Myocyte (in vitro differentiated cells): ENCODE measurements at places on chromosomes 6 and 20.

DNA sequence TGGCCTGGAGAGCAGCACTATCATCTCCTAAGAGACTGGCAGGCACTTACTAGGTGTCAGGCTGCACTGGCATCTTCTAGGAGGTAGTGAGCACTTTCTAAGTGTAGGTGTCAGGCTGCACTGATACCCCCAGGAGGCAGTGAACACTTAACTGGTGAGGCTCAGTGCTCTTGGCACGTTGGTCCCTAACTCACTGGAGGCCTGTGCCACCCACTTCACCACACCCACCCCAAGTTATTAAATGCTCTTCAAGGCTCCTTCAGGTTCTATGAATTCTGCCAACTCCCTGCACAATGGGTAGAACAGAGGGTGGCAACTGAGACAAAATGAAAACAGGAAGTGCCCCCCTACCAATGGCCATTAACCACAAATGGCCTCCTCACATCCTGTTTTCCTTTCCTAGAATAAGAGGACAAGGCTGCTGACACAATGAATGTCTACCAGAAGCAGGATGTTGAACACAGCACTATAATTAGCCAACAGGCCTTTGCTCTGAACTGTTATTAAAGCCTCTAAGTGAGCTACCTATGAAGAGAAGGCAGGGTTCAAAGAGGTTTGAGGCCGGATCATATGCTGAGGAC lies 29.4 kb downstream of the NCOA5 start:
- DNase-seq: no peak

DNA sequence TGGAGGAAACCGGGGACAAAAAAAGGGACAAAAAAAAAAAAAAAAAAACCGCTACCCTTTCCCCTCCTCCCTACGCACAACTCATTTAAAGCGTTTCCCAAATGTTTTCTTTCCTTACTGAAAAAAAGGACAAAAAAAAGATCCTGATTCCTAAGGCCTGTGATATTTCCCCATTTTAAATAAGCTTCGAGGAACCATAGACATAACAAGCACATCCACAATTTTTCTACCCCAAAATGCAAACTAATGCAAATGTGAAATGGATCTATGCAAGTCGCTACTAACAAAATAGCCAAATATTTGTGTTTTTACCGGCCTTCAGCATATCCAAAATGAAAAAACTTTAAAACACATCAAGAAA lies 1.4 kb upstream of the ZNF217 start:
- no peak for DNase-seq

DNA sequence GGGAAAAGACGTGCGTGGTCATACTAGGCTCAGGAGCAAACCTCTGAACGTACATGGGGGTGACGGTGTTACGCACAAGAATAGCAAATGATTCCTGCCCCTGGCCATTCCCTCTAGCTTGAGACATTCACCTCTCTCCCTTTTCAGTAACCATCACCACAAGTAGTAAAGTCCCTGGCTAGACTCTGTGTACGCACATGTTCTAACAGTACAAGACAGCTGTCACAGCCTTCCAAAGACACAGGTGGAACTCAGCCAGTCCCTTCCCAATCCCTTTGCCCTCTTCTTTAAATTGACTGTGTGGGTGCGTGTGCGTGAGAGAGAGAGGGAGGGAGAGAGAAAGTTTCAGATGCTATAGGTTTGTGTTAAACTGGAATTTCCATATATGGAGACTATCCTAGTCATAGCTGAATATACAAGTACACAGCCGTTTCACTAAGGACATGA lies 67.3 kb downstream of the LY86 start:
- DNase-seq: peak; percentile 50

DNA sequence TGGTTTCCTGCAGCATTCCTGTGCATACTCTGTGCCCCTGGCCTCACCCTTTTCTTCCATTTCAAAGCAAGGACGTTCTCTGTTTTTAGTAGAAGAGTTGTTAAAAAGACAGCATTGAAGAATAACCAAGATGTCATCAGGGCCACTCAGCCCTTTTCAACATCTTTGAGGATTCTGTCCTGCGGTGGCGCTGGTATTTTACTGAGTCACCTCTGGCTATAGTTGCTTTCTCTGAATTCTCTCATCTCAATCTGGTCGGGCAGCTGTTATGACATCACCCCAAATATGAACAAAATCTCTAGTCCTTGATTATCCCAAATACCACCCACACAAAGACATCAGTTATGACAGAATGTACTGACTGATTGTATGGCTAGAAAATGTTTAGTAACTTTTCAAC lies 204.2 kb downstream of the GRIK2 start:
- DNase-seq: peak; percentile 84

- no peak for DNase-seq
Measured at GRCh38 chr20:37298190-37298939, 8.9 kb downstream of the MANBAL start.

GRCh38 chr20:6884114-6884513 lies 116.6 kb downstream of the BMP2 start:
- no peak for DNase-seq

DNA sequence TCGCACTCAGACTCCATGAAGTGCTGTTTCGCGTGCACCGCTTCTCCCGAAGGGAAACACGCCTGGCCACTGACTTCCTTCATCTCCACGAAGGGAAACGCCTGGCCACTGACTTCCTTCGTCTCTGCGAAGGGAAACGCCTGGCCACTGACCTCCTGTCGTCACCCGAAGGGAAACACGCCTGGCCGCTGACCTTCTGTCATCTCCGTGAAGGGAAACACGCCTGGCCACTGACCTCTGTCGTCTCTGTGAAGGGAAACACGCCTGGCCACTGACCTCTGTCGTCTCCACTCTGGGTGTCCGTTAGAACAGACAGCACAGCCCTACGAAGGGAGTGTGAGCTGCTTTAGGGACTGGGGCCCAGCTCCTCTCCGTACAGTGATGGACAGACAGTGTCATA lies 17.1 kb upstream of the ADRM1 start:
- DNase-seq: no peak

DNA sequence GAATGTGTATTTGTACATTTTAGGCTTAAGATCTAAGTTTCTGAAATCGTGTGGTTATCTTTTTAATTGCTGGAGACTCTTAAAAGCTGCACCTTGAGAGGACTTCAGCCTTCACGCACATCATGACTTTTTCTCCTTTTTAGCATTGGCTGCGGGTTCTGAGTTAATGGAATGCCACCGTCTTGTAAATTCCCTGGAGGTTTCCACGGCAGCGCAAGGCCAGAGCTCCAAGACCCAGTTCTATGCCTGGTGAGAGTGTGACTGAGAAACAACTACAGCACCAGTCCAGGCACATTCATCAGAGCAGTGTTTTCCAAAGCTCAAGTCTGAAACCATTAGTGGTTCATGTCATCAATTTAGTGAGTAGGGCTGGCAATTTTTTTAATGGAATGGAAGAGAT lies 23.0 kb downstream of the PRR18 start:
- DNase-seq: no peak

GRCh38 chr6:37653229-37653628 lies 44.5 kb downstream of the MDGA1 start:
- DNase-seq: no peak

- no peak for DNase-seq
Measured at GRCh38 chr6:28215425-28215824, 9.7 kb upstream of the ZSCAN9 start.

DNA sequence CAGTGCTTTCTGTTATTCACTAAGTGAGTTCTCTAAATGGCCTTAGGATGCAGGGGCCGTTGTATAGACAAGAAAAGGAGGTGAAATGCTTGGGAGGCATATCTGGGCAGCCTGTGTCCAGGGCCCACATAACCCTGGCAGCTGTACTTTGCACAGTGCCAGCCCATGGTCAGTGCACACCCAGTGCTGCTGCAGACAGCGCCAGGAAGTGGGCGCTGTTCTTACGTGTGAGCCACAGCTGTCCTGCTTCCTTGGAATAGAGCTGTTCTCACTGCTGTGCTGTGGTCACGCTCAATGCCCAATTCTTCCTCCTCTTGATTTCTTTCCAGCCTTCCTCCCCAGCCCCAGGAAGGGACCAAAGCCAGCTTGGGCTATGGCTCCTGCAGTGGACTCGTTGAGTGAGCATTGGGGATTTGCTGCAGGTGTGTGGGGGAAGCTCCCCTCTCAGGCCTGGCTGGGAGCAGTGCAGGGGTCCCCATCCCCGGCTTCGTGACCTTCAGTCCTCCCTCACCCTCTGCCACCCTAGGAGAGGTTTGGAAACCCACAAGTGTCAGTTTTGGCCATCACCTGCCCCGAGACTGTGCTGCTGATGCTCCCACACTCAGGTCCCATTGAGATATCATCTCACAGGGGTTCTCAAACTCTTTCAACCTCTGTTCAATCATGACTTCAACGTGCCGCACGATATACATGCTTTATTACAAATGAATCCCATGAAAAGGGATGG lies 246.8 kb upstream of the EXOC2 start:
- DNase-seq: no peak

- peak; percentile 66 for DNase-seq
Measured at GRCh38 chr6:138680085-138680484, 93.5 kb upstream of the CCDC28A start.

- no peak for DNase-seq
Measured at GRCh38 chr20:31717478-31718201, 5.0 kb downstream of the BCL2L1 start.

- DNase-seq: peak; percentile 33
Measured at GRCh38 chr6:166456395-166457156, 73.8 kb upstream of the MPC1 start.

DNA sequence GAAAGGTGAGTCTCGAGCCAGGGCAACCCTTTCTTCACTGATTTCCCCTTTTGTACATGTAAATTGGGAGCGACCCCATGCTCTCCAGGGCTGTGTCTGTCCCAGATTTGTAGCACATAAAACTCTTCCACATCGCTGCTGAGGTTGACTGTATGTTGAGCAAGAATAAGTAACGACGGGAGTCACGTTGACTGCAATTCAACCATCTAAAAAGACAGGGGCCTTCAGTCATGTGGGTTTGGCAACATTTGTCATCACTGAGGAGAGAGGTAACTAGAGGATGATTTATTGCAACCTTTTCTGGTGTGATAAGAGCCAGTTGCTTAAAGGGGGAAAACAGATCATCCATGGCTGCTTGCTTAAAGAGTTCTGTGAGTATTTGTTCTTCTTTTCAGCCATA lies 159.4 kb upstream of the SULF2 start:
- no peak for DNase-seq

GRCh38 chr6:162363757-162364156 lies 363.8 kb downstream of the PRKN start:
- DNase-seq: no peak

DNA sequence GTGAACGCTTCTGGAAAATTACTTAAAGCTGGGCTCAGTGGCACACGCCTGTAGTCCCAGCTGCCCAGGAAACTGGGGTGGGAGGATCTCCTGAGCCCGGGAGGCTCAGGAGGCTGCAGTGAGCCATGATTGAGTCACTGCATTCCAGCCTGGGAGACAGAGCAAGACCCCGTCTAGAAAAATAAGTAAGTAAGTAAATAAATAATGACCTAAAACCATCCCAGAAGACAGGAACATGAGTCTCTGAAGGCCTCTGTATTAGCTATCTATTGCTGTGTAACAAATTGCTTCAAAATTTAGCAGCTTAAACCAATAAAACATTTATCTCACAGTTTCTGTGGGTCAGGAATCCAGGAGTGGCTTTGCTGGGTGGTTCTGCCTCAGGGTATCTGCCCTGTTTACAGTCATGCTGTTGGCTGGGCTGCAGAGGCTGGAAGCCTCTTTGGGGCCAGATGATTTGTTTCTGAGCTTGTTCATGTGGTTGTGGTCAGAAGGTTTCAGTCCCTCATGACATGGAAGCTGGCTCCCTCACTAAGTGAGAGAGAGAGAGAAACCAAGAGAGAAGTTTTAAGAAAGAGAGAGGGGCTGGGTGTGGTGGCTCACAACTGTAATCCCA lies 48.4 kb upstream of the NCOA3 start:
- DNase-seq: peak; percentile 23

- DNase-seq: no peak
Measured at GRCh38 chr20:54984104-54984448, 508.7 kb downstream of the DOK5 start.

GRCh38 chr6:98946266-98946878 lies 1.4 kb downstream of the FBXL4 start:
- DNase-seq: no peak

GRCh38 chr6:160135907-160136655 lies 14.5 kb downstream of the SLC22A1 start:
- no peak for DNase-seq

DNA sequence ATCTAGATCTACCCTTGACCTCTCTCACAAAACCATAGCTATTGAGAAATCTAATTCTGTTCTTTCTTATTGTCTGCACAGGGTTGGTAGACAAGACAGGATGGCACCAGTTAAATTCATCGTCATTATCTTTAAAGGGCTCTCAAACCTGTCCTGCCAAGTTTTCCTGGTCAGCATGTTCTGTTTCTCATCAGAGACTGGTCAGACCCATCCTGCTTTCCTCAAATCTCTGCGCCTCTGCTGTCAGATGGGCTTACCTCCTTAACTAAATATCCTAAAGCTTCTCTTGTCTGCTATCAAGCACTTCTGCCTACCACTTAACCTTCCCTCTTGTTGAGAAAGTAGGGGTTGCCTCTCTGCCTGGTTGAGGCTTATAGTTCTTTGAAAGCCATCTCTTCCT lies 125.2 kb downstream of the MYO6 start:
- no peak for DNase-seq

GRCh38 chr6:25316626-25317025 lies 37.5 kb downstream of the CARMIL1 start:
- no peak for DNase-seq

DNA sequence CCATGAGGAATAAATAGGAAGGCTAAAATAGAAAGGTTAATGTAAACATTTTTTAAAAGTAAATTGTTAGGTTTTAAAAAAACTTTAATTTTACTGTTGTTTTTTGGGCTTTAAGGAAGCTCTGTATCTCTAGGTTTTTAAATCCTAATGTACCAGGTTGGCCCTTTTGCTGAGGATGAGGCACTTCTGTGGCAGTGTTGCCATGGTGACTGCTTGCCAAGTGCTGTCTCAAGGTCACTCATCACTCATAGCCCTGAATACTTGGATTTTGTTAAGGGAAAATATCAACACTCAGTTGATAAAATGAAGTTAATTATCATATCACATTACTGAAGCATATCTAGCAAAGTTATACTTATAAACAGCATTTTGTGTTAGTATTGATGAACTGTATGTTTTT lies 50.2 kb downstream of the NCOA3 start:
- DNase-seq: peak; percentile 15

GRCh38 chr6:13653296-13653695 lies 38.2 kb downstream of the NOL7 start:
- DNase-seq: no peak

- no peak for DNase-seq
Measured at GRCh38 chr6:7719364-7719850, 6.5 kb upstream of the BMP6 start.

DNA sequence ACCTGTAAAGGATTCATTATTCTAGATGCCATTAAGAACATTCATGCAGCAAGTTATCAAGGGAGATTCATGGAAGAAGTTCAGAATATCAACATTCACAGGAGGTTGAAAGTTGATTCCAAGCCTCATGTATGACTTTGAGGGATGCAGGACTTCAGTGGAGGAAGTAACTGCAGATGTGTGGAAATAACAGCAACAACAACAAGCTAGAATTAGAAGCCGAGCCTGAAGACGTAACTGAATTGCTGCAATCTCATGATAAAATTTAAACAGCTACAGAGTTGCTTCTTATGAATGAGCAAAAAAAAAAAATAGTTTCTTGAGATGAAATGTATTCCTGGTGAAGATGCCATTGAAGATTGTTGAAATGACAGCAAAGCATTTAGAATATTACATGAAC lies 73.3 kb upstream of the NXT1 start:
- DNase-seq: no peak
